ENCODE measurements at places on chromosomes 11 and 22. TPM values are rescaled to one million over a fixed set of nuclear protein-coding genes. Genes with fewer than 3 reads are reported as not detected.

DNA sequence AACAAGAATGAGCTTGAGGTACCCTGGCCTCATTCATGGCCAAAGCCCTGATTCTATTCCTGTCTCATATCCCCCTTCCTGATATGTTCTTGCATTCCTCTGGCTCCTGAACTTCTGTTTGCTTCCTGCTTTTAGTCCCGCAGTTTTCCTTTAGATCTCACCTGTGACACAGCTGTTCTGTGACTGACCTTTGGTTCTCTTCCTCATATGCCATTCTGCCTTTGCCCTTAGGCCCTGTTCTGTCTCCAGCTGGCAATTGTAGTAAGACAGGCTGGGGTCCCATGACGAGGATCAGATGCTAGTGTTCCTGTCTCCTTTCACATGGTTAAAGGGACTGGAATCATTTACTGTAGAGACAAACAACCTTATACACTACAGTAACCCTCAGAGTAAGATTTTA is 59.0 kb upstream of the PDE3B start:
- H3K27me3 ChIP-seq = no peaks in the 10 kb centered on the region
- no peak overlapping the region for H3K27ac ChIP-seq
- no peaks in the 10 kb centered on the region for H3K4me1 ChIP-seq
- H3K4me3 ChIP-seq = no peak overlapping the region

ELMOD1 gene
- 1.1 TPM for total RNA-seq

DNA sequence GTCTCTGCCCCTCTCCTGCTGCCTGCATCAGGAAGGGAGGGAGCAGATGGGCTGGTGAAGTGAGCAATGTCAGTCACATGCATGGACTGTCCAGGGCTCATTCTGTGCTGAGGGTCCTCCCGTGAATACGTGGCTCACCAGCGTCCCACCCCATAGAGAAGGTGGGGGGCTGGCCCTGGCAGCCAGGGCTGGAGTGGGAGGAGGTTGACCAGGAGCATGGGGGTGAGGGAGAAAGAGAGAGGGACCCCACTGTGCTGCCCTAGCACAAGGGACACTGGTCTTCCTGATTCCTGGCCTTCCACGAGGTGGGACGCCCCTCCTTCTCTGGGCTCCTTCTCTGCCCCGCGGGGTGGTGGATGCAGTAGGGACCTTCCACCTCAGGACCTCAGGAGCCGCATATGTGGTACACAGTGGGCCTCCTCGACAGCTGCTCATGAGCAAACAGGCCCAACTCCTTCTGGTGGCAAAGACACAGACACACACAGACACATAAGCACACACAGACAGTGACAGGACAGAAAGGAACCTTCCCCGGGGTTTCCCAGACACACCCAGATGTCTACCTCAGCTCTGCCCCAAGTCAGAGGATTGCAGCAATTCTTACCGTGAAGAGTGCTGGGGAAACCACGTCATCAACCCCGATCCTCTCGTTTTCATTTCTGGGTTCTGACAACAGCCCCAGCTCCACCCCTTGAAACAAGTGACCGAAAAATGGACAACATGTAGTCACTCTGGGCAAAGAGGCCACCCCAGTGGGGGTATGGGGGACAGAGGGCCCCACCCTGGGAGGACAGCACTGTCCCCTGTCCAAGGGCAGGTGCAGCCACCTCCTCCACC is 3.6 kb upstream of the APOBEC3A start:
- H3K4me1 ChIP-seq = no peaks in the 10 kb centered on the region
- H3K4me3 ChIP-seq = no peak overlapping the region
- H3K27ac ChIP-seq = no peak overlapping the region
- no peak for DNase-seq

DGCR6 gene
- 3.1 TPM for total RNA-seq

- no peak overlapping the region for H3K27ac ChIP-seq
- no peaks in the 10 kb centered on the region for H3K4me1 ChIP-seq
- peak; percentile 43 for DNase-seq
- no peaks in the 10 kb centered on the region for H3K27me3 ChIP-seq
- no peaks in the 10 kb centered on the region for H3K36me3 ChIP-seq
These were observed 165.1 kb downstream of the CEP164 start for GRCh38 chr11:117492578-117493251.

DNA sequence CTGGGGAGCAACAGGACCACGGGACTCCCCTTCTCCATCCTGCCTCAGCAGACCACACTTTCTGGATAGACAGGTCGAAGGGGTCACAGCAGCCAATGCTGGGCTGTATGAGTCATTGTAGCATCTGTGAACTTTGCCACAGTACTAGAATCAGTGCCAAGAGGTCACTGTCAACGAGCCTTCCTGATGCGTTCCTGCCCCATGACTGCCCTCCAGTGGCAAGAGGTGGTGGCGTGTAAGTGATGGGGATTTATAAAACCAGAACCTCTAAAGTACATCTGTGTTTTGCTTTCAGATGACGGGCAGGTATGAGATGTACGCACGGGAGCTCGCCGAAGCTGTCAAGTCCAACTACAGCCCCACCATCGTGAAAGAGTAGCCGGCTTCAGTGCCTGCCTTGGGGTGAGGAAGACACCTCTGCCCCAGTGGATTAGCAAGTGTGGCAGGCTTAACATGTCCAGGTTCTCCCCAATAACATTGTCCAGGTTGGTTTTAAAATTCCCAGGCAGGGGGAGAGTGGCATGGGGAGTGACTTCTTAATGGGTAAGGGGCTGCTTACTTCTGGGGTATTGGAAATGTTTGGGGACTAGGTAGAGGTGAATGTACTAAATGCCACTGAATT is 29.4 kb downstream of the GUCD1 start:
- DNase-seq = peak; percentile 67
- H3K36me3 ChIP-seq = no peaks in the 10 kb centered on the region
- no peak overlapping the region for H3K27ac ChIP-seq
- no peak overlapping the region for H3K4me3 ChIP-seq
- no peaks in the 10 kb centered on the region for H3K27me3 ChIP-seq

- no peaks in the 10 kb centered on the region for H3K36me3 ChIP-seq
- H3K4me1 ChIP-seq = peaks cover 2% of the 10 kb centered on the region
- no peaks in the 10 kb centered on the region for H3K27me3 ChIP-seq
- peak overlapping the region; percentile 34 for H3K27ac ChIP-seq
- peak; percentile 13 for DNase-seq
These were observed 47.3 kb downstream of the TSPAN18 start for GRCh38 chr11:44774108-44774507.

- peak overlapping the region; percentile 5 for H3K4me3 ChIP-seq
- no peaks in the 10 kb centered on the region for H3K36me3 ChIP-seq
- DNase-seq = peak; percentile 48
- H3K27ac ChIP-seq = no peak overlapping the region
These were observed 1.1 kb downstream of the NLRP6 start for GRCh38 chr11:279040-279965.

Data from lung (tissue), 17 donors.